Activated CD4-positive, alpha-beta T cell treated with anti-CD3 and anti-CD28 coated beads for 36 hours (primary cell): ENCODE measurements at places on chromosomes 2 and 18.
A peak's percentile ranks its signal among the peaks of the same experiment; 100 is the strongest.

DNA sequence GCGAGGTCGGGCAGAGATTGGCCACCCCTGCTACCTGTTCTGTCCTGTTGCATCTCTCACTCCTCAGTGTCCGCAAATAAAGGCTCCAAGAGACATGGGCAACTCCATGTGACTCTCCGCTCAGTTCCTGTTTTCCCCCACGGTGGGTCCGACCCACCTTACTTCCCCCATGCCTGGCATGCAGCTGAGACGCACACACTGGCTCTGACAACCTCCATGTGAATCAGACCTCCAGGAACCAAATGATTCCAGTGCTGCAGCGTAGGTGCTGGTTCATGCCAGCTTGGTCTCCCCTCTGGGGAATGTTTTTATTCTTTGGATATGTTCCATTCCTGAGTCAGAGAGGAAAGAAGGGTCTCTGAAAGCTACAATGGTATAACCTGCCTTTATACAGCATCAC, 221.5 kb downstream of the SH3RF3 start:
- no peak overlapping the region for H3K4me3 ChIP-seq
- DNase-seq: no peak
- no peaks in the 10 kb centered on the region for H3K36me3 ChIP-seq
- H3K27me3 ChIP-seq: no peaks in the 10 kb centered on the region

GRCh38 chr2:228469721-228470120, 288.2 kb upstream of the SPHKAP start:
- no peaks in the 10 kb centered on the region for H3K27me3 ChIP-seq
- no peak for DNase-seq
- H3K36me3 ChIP-seq: no peaks in the 10 kb centered on the region
- no peak overlapping the region for H3K4me3 ChIP-seq
- H3K4me1 ChIP-seq: no peaks in the 10 kb centered on the region

DNA sequence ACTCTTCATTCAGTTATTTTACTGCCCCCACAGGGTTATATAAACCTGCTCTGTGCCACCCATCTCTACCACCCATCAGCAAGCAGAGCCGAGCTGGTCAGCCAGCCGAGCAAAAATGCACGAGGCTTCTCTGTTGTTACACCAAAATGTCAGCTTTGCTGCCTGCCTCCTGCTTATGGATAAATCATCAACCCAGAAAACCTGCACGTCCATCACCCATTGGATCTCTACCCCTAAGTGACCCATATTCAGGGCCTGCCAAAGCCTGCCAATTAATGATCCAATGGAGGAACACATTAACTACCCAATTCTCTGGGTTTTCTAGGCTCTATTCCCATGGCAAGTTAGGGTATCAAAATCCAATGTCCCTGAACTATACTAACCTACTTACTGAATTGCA, 365.5 kb upstream of the ACVR2A start:
- H3K36me3 ChIP-seq: no peaks in the 10 kb centered on the region
- peaks cover 3% of the 10 kb centered on the region for H3K4me1 ChIP-seq
- no peak overlapping the region for H3K4me3 ChIP-seq

GRCh38 chr2:144382849-144383248, 137.1 kb downstream of the ZEB2 start:
- H3K4me3 ChIP-seq: no peak overlapping the region
- peaks cover 7% of the 10 kb centered on the region for H3K27me3 ChIP-seq
- H3K4me1 ChIP-seq: peaks cover 34% of the 10 kb centered on the region
- DNase-seq: no peak
- H3K36me3 ChIP-seq: no peaks in the 10 kb centered on the region

DNA sequence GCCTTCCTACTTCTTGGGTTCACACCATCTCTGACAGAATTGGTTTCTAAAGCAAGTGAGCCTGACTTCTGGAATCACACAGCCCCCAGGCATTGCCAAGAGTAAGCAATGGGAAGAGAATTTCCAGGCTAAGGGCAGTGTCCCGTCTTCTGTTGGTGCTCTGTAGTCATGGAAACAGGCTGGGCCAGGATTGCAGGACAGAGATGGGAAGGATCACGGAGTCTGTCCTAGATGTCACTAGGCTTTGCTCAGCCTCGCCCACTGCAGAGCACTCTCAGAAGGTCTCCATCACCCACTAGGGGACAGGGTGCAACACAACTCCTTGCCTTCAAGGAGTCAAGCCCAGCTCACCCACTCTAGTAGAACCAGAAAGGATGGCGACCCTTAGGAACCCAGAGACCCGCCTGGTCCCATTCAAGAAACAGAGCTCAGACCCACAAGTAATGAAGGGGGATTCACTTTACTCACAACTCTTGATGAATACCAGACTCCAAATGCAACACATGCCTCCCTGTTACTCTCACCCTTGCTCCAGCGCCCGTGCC, 48.6 kb upstream of the TEX51 start:
- H3K27me3 ChIP-seq: peaks cover 2% of the 10 kb centered on the region
- no peaks in the 10 kb centered on the region for H3K36me3 ChIP-seq
- no peak overlapping the region for H3K4me3 ChIP-seq
- H3K27ac ChIP-seq: no peak overlapping the region

GRCh38 chr18:28080876-28081300, 96.0 kb downstream of the CDH2 start:
- H3K4me3 ChIP-seq: no peak overlapping the region
- H3K36me3 ChIP-seq: no peaks in the 10 kb centered on the region
- H3K4me1 ChIP-seq: no peaks in the 10 kb centered on the region
- H3K27ac ChIP-seq: no peak overlapping the region
- H3K27me3 ChIP-seq: no peaks in the 10 kb centered on the region

GRCh38 chr2:240124651-240125030, 11.5 kb downstream of the COPS9 start:
- peaks cover 14% of the 10 kb centered on the region for H3K4me1 ChIP-seq
- no peak overlapping the region for H3K27ac ChIP-seq
- no peak overlapping the region for H3K4me3 ChIP-seq
- no peak for DNase-seq

GRCh38 chr2:173395567-173396351, 41.1 kb downstream of the CDCA7 start:
- H3K36me3 ChIP-seq: no peaks in the 10 kb centered on the region
- H3K4me3 ChIP-seq: no peak overlapping the region
- H3K4me1 ChIP-seq: no peaks in the 10 kb centered on the region

DNA sequence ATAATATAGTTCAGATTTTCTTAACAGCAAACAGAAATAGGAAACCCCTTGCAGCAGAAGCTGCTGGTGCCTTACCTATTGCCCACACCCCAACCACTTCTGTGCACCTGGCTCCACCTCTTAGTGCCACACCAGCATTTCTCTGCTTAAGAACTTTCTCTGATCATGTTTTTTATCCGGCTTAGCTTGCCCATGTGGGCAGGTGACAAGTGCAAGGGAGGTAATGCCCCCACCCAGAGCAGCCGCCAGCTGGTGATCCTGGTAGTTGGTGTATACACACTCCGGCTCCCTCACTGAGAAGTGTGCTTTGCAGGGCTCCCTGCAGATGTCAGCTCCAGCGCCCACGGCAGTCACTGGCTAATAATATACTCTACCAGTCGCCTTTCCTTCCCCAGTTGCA, 126.3 kb downstream of the ALPK2 start:
- no peaks in the 10 kb centered on the region for H3K27me3 ChIP-seq
- no peak for DNase-seq
- H3K4me1 ChIP-seq: peaks cover 11% of the 10 kb centered on the region
- H3K27ac ChIP-seq: no peak overlapping the region
- no peak overlapping the region for H3K4me3 ChIP-seq

- DNase-seq: no peak
- H3K36me3 ChIP-seq: no peaks in the 10 kb centered on the region
- H3K27ac ChIP-seq: no peak overlapping the region
Observed at GRCh38 chr2:112149866-112150435, 11.8 kb downstream of the FBLN7 start.

GRCh38 chr2:10538224-10538894, 90.2 kb upstream of the ODC1 start:
- H3K4me3 ChIP-seq: no peak overlapping the region
- H3K36me3 ChIP-seq: no peaks in the 10 kb centered on the region
- peak; percentile 34 for DNase-seq
- peaks cover 8% of the 10 kb centered on the region for H3K4me1 ChIP-seq
- peaks cover 4% of the 10 kb centered on the region for H3K27me3 ChIP-seq
